RWPE1 (cell line): ENCODE measurements at places on chromosomes 12 and 14.

- peak; percentile 52 for DNase-seq
Measured at GRCh38 chr12:114625294-114625851, 58.6 kb downstream of the TBX3 start.

DNA sequence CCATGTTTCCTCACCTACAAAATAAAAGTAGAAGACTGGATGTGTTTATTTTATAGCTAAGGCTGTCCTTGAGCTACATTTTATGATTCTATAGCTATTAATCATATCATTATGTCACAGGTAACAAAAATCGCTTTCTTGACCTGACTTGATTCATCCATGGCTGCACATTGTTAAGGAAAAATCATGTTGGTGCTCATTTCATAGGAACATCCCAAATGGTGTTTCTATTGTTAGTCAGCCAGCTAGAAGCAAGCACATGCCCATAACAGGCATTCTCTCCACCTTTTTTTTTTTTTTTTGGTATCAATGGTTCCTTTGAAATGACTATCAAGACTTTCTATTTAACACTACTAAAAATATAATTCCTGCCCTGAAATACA, 45.3 kb upstream of the PTHLH start:
- DNase-seq: no peak

DNA sequence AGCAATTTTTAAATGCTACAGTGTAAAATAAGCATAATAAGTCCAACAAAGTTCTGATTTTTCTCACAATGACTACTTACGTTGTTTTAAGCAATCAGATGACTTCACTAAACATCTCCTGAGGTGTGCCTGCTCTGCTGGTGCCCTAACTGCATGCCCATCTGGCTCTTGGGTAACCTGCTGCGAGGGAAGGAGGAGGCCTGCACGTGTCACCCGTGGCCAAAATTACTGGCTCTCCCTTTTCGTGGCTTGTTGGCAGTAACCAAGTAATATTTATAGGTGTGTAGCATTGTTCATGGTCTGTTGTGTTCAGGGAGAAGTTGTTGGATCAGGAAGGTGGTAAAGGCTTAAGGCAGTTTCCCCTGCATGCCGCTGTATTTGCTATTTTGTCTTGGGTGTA, 6.3 kb upstream of the NFKBIA start:
- no peak for DNase-seq

GRCh38 chr12:63918800-63919300, 74.3 kb downstream of the SRGAP1 start:
- DNase-seq: peak; percentile 68

DNA sequence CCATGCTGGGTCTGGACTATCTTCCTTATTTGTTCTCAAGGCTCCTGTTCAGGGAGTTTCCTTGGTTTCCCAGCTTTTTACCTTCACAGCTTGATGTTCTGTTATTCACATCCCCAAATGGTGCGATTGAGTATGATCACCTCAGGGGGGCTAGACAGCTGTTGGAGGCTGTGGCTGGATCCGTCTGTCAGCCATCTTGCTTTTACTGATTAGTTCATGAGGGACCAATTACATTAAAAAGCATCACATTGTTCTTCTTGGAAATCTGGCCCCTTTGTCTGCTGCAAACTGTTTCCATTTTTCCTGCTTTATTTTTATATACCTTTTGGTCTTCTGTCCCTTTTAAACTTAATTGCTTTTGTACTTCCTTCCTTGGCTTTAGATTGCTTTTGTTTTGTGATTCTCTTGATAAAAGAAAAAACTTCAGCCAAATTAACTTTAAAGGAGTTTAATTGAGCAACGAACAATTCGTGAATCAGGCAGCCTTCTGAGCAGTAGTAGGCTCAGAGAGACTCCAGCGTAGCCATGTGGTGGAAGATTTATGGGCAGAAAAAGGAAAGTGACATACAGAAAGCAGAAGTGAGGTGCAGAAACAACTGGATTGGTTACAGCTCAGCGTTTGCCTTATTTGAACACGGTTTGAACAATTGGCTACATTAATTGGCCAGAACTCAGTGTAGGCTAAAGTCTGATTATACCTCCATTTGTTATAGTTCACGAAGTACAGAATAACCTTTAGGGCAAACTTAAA, 208.7 kb downstream of the AEBP2 start:
- DNase-seq: no peak

- no peak for DNase-seq
Measured at GRCh38 chr12:107891967-107892366, 117.5 kb downstream of the ASCL4 start.

DNA sequence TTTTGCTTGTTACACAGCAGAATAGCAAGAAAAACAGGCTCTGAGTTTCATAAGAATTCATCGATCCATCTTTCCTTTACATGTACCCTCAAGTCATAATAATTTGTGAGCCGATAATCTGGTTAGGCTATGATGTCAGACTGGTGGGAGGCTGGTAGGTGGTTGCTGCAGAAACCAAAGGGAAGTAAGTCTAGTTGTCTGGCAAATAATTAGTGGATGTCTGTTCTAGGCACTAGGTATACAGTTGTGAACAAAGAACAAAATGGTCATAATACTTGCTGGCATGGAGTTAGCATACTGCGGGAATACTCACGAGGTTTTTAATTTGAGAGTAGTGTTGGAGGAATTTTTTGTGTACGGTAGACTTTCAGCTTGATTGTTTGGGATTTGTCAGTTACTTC, 8.8 kb downstream of the SUSD6 start:
- DNase-seq: no peak

DNA sequence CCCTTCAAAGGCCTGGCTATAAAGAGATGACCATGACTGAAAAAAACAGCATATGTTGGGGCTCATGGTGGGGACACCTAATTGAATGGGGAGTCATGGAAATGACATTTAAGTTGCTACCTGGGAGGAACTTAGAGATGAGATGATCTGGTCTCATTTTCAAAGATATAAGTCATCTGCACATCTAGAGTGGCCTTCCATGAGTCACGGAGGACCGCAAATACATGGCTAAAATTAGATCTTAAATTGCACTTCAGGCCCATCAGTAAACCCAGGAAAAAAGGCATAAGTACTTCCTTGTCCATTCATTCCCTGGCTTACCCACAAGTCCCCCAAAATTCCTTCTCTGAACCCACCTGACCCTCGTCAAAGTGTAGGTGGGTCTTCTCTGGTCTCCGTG, 53.4 kb downstream of the SPTB start:
- no peak for DNase-seq

DNA sequence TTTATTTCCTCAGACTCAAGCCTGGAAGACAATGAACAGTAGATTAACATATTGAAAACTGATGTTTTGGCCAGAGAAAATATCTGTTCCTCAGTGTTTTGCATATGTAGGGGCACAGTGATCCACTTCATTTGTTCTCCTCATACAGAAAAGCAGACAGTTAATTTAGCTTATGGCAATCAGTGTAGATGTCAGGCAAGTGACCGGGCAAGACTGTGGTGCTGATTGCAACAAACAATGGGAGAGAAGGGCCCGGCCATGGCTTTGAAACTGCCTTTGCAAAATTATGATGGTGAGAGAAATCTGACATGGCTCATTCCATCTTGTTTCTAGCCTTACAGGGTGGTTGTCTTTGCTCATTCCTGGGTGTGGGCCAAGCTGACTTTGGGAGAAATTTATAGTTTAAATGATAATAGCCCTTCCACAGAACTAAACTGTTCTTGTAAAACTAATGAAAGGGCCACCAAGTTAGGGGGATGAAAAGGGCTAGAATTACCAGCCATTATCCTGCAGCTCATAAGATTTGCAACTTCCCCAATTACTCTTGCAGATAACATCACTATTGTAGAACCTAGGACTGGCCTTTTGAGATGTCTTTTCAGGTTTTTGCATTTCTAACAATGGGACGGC, 220.3 kb downstream of the KTN1 start:
- DNase-seq: no peak

- no peak for DNase-seq
Measured at GRCh38 chr12:3720772-3721171, 32.1 kb downstream of the CRACR2A start.

GRCh38 chr12:49763006-49763591, 21.7 kb downstream of the TMBIM6 start:
- DNase-seq: peak; percentile 38
